ENCODE measurements at places on chromosomes 2 and 18.
A peak's percentile ranks its signal among the peaks of the same experiment; 100 is the strongest.

- DNase-seq: no peak
These were observed 5.0 kb upstream of the PGAP1 start for GRCh38 chr2:196931555-196931954.

GRCh38 chr18:58024139-58024538, 19.9 kb upstream of the NEDD4L start:
- DNase-seq: no peak

DNA sequence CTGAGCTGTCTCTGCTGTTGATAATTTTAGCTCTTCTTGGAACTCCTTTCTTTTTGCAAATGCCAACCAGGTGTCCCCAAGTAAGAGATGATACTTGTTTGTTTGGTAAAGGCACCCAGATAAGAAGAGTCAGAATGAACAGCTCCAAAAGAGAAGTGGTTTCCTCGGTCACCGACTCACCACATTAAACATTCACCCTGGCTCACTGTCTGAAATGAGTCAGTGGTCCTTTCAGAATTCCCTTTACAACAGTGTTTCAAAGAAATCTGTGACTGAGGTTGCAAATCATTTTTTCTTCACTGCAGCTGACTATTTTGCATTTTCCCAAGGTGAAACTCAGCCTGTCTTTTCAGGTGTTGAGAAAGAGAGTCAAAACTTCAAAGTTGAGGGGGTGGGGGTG, 16.2 kb upstream of the CXCR4 start:
- DNase-seq: no peak

GRCh38 chr2:156151351-156151750, 181.2 kb downstream of the NR4A2 start:
- no peak for DNase-seq

GRCh38 chr2:176960736-176961520, 251.7 kb upstream of the HNRNPA3 start:
- DNase-seq: peak; percentile 5

DNA sequence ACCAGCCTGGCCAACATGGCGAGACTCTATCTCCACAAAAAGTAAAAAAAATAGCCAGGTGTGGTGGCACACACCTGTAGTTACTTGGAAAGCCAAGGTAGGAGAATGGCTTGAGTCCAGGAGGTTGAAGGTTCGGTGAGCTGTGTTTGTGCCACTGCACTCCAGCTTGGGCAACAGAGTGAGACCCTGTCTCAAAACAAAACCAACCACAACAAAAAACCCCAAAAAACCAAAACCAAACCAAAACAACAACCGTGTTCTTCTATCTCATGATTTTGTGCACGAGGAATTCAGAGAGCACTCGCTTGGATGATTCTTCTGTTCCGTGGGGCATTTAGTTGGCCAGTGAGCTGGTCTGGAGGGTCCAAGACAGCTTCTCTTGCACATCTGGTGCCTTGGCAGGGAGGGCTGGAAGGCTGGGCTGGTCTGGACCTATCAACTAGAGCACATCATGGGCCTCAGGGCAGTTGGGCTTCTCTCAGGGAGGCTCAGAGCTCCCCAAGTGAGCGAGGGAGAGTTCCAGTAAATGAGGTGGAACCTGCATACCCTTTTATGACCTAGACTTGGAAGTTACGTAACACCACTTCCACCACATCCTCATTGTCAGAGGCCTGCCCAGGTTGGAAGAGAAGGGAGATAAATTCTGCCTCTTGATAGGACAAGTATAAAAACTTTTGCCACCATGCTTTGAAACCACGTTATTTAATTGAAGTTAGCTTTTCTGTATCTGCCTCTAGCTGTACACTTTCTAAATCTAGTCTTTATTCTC, 25.2 kb downstream of the SIX2 start:
- DNase-seq: no peak

DNA sequence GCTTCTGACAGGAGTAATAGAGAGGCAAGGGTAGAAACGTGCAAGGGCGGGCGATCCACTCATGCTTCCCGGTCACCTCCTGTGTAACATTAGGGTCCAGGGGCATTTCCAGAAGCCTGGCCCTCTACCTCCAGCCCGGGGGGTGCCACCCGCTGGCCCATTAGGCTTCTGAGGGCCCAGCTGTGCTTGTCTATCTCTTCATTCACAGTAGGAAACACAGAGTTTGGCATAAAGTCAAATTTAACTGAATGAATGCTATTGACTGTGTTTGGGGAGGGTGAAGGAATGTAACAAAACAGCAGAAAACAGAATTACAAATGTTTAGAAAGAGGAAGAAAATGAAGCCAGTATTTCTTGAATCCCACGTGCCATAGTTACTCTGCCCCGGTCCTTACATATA, 112.4 kb upstream of the SLC66A3 start:
- DNase-seq: no peak

DNA sequence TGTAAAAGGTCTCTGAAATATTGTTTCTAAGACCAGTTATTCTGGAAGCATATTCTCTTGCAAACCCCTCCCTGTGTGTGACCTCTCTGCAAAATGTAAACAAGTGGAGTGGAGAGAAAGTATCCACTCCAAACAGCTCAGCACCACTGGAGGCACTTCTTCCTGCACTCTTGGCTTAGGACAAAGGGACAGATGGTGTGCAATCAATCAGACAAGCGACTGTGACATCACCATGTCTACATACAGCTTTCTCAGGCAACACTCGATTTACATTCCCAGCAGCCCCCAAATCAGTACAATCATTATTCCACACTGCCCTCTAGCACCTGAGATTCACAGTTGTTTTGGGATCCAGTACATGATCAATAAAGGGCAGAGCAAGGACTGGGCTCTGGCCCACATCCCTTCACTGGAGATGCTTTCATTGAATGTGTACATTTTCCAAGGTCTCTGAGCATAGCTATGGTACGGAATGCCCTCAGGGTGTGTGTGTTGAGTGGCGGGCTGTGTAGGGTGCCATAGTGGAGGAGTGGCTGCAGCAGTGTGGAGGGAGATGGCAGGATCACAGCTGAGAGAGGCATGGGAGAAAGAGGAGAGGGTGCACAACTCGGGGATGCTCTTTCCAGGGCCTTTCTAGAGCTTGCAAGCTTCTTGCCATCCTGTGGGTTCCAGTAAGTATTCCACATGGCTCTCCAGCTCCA, 311.8 kb upstream of the ST6GAL2 start:
- DNase-seq: no peak

DNA sequence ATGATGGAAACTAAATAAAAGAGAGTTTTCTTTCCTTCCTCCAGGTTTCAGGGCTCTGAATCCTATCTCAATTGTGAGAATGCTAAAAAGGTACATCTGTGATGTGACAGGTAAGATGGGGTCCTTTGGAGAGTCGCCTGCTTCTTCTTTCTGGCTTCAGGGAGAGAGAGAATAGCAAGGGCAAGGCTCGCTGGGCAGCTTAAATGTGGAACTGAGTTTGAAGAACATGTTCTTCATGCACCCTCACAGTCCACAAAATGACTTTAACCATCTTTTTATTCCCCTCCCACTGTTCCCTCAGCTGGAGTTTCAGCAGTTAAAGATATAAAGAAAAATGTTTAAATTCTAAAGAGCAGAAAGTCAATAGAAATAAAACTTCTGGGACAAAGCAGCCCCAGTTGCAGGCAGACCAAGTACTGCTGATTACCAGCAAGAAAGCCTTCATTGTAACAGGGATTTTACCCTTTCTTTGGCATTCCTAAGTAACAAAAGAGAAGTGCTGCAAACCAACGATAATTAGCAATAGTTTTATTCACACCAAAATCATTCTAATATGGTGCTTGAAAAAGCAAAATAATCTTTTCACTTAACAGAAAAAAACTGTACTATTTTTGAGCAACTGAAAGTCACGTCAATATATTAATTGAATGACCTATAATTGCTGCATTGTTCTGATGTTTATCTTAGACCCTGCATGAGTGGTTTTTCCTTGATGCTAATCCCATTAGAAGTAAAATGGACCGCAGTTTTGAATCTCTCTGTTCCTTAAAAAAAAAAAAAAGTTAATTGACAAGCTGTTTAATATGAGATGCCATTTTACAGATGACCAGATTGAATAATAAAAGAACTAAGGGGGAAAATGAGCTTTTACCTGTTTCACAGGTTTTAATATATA, 61.5 kb downstream of the LRP2 start:
- no peak for DNase-seq

GRCh38 chr18:54830866-54831265, 2.6 kb downstream of the RAB27B start:
- DNase-seq: no peak

DNA sequence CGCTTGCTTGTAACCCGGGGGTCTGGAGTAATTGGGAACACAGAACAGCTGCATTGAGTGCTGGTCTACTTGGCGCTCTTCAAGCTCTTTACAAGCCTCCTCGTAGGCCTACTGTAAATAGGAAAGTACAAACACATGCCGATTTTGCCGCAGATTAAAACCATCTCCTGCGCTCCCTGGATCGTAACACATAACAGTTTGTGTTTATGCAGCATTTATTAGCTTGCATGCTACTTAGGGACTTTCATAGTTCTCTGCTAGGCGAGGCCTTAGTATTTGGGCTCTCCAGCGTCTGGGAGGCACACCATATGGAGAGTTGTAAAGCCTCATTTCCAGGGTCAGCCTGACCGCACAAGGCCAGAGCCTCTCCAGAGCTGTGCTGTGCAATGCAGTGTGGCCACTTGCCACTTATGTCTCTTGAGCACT, 84.0 kb upstream of the HAAO start:
- no peak for DNase-seq

GRCh38 chr2:58671675-58672074, 430.6 kb upstream of the FANCL start:
- DNase-seq: no peak

DNA sequence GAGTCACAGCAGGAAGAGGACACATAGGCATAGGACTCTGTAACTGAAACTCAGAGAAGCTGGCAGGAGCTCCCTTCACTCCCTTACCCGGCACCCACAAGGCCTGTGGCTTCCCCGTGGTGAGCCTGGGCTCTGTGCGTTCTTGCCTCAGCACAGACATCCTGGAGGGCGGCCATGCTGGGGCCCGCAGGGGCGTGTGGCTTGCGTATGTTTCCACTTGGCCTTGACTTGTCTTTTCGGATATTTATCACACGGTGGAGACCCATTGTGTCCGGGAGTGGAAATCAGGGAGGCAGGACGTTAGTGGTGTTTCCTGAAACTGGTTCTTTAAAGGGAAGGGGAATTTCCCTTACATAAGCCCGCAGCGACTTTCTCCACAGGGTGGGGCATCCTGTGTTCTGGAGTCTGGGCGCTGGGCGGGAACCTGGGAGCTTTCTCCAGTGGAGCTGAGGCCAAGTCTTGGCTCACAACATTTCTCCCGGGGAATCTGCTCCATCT, 49.9 kb upstream of the EML6 start:
- DNase-seq: peak; percentile 72

GRCh38 chr2:195666113-195666712, 9.2 kb downstream of the SLC39A10 start:
- DNase-seq: no peak

- DNase-seq: no peak
These were observed 24.3 kb downstream of the TRAPPC12 start for GRCh38 chr2:3403587-3404334.

All from fibroblast of mammary gland (primary cell).